ENCODE measurements at places on chromosomes 2 and 18.

DNA sequence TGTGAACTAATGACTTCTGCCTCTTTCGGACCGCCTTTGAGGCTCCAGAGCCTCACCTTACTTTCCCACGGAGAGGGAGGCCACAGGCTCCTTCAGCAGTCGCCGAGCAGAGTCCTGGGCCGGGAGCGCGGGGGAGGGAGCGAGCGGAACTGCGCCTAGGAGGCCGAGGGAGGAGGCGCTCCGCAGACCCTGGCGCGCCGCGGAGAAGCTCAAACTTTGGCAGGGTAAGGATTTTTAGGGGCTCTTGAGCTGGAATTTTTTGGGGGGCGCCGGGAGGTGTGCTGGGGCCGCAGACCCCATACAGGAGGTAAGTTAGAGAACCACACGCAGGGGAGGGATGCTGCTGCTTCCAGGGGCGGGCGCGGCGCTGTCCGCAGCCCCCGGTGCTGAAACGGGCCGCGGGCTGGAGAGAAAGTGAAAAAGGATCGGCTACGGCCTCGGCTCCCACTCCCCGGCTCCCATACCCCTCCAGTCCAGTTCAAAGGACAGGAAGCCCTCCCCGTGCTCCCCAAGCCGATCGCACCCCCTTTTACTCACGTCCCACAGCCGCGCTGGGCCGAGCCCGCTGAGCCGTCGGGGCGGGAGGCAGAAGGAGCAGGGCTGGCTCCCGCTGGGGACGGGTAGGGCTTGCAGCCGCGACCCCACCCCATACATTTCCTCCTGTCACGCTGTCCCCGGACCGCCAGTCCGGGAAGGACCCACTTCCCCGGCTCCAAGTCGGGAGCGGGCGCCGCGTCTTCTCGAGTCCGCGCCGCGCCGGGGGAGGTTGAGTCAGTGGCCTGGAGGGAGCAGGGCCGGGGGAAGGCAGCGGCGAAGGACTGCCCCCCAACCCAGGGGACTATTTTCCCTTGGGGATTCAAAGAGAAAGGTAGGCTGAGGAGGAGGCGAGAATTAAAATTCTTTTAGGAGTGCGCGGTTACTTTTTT, at the start of gene CNGA3:
CNGA3 (plus strand) TSS at position 146 of the 926 bp plus-strand sequence. CDS start 23,520 bp downstream, outside the sequence.
- no peak for ATAC-seq

DNA sequence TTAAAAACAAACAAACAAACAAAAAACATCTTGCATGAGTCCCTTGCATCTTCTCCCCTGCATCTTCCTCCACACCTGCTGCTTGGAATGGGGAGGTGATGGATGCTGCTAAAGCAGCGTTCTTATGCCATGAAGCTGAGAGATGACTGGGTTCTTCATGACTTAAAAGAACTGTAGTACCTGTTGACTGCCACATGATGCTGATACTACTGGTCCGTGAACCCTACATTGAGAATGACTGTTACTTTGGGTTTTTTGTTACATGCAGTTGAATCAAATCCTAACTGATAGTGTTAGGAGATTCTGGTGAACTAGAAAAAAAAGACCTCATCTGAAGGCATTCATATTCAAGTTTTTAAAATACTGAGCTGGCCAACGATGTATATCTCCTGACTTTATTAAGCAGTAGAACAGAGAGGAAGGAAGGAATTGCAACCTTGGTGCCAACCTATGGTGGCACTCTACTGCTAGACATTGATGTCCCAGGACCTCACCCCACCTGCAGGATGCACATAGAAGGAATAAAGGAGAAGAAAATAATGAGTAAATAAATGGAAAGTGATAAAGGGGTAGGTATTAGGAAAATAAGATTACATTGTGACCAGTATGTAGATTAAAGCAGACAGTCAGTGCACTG, 63.2 kb upstream of the SPAG16 start:
- no peak for ATAC-seq

GRCh38 chr2:7429733-7430132, 512.5 kb downstream of the RNF144A start:
- ATAC-seq = no peak

DNA sequence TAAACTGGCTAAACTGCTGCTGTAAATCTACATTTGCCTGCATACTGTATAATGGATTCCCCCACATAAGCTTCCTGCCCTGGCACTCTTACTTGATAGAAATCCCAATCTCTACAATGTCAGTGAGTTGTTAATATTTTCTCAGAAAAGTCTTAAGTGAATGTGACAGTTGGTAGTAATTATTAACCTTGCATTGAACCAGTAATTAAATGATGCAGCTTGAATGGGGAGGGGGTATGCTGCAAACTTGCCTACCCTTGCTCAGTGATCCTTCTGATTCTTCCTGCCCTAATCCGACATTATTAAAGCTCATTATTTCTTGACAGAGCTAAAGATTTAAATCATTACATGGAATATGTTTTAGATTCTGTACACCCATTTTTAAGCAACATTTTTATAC, 119.0 kb upstream of the CDH7 start:
- no peak for ATAC-seq

GRCh38 chr2:133652398-133652797, 84.1 kb upstream of the NCKAP5 start:
- no peak for ATAC-seq

- no peak for ATAC-seq
Observed at GRCh38 chr2:121066526-121066925, 218.5 kb downstream of the TFCP2L1 start.

- ATAC-seq = no peak
Observed at GRCh38 chr18:28399781-28400362, 222.9 kb upstream of the CDH2 start.

GRCh38 chr18:28365411-28365831, 188.5 kb upstream of the CDH2 start:
- ATAC-seq = no peak

DNA sequence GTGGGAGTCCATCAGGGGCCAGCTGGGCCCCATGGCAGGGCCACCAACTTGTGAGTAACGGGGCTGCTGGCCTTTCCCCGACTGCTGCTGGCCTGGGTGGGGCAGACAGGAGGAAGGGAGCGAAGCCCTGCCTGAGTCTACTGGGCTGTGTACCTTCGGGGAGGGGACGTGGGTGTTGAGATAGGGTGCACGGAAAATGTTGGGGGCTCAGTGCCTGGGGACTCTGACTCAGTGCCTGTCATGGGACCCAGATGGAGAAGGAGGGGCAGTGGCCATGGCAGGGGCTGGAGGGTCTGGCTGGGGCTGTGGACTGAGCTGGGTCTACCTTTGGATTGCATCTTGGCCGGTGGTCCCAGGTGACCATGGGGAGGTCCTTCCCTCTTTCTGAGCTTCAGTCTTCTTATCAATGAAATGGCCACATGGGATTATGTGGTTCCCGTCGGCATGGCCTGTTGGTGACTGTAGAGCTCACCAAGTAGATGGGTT, 4.0 kb downstream of the SLC4A3 start:
- ATAC-seq = no peak

DNA sequence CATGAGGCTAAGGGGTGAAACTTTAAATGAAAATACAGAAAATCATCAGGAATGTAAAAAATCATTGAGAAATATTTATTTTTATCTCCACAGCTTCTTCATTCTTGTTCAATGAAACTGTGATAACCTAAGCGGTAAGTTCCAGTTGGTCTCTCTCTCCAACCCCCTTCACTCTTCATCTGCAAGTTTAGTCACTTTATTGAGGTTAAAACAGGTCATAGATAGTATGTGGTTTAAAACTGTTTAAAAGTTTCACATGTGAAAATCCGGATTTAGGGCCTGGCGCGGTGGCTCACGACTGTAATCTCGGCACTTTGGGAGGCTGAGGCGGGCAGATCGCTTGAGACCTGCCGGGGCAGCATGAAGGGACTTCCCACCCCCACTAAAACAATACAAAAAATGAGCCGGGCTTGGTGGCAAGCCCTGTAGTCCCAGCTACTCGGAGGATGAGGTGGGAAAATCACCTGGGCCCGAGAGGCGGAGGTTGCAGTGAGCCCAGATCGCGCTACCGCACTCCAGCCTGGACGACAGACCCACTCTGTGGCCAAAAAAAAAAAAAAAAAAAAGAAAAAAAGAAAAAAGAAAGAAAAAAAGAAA, 1.6 kb upstream of the PHLPP1 start:
- ATAC-seq = no peak

DNA sequence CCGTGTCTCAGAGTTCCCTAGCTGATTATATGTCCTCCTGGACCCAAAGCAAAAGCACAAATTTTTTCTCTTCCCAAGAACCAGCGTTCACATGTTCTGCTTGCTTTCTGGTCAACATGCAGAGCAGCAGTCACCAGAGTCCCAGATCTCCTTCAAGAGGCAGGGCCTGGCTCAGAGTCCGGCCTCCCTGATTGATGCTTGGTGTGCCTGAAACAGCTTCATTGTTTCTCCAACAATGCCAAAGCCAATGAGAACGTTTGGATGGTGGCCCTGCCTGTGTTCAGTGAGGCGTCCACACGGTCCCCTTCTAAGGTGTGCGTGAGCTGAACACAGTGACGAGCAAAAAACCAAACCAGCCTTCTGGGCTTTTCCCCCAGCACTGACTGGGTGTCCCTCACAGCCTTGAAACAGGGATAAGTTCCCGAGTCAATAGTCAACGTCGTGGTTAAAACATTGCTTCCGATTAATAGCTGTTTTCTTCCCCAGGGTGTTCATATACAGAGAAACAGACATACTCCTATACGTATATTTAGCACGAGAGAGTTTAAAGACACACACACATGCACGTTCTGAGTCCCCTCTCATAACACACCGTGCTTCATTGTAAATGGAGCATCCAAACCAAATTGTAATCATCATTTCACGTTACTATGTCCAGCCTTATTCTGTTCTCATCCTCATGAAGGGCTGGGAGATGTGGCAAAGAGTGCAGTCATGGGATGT, 19.3 kb upstream of the POU3F3 start:
- no peak for ATAC-seq

DNA sequence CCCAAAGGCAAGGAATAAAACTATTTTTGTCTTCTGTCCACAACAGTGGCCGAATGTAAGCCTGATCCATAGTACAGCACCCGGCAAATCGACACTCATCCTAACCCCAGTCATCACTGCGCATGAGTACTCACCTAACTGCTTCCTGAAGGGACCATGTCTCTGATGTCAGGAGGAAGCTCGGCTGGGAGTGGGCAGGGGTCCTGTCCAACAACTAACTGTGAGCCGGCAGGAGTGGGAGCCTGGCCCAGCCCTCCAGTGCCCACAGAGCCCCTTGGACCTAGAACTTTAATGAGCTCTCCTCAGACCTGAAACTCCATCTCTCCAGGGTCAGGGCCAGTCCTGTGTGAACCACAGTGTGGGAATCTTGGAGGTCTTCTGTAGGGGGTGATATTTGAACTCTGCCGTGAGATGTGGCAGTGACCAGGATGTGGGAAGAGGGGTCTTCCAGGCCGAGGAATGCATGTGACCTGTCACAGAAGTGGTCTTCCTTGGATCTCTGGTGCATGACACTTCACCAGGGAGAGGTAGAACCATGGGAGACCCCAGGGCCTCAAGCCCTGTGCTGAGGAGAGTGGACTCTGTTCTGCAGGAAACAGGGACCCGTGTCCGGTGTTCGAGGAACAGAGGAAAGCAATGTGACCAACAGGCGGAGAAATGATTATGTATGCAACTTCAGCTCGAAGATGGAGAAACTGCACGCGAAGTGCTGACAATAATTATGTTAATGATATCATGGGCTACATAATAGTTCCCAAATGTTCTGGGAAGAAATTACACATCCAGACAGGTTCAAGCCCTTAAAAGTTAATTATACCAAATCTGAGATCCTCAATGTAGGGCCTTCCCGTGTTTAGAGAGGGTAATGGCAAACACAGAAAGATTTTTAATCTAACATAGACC, 240.1 kb upstream of the HDAC4 start:
- ATAC-seq = no peak

DNA sequence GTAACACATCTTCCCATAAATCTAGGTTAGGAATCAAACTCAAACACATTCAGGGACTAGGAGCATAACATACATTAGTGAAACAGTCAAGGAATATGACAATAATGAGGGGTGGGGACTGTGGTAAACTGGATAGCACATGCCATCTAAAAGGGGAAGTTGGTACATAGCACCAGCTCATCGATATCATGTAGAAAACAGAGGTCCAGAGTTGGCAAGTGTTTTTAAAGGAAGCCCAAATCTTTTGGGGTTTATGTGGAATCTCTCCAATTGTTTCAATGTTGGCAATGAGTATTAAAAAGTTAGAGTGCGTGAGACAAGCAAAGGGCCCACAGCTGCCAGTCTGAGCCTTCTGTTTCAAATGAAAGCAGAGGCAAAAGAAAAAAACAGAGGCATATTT, 24.4 kb downstream of the KLF7 start:
- ATAC-seq = no peak

DNA sequence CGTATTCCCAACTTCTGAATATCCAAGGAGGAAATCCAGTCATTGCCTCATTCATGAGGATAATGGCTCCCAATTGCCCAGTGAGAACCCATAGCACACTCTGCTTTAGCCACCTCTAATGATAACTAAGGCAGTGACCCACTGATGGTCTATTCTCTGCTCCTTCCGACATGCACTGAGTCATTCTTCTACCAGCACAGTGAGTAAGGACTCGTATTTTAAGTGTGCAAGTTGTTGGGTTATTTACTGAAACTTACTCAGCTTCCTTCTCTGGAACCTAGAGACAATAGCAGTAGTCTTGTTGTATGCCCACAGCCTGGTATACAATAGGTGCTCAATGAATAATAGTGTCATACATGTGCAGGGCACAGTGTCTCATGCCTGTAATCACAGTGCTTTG, 81.1 kb upstream of the ZNF397 start:
- peak; percentile 90 for ATAC-seq

DNA sequence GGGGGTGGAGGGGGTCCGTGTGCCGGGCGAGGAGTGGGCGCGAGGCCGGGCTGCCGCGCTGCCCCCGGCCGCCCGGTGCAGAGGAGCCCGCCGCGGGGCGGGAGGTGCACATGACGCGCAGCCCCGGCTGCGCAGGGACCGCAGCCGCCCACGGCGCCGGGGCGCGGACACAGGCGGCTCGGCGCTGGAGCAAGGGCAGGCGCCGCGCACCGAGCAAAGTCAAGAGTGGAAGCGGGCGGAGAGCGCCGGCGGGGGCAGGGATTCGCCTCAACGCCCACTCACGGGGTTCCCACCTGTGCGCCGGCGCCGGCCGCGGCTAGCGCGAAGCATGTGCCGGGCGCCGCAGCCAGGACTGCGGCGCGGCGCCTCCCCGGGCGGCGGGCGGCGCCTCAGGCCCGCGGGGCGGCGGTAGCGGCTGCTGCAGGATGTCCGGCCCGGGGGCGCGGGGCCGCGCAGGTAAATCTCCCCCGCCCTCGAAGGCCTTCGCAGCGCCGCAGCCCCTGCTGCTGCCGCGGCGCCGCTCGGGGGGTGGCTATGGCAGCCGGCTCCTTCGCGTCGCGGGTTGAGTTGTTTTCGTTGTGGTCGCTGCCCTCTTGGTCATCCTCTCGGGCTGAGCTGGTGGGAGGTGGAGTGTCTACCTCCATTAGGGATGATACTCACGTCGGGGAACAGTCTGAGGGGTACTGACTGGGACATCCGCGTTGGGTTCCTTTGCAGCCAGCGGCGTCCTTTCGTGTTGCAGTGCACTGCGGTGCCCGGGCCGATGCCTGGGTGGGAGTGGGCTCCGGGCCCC, 216.3 kb upstream of the DTNA start:
- peak; percentile 35 for ATAC-seq

- no peak for ATAC-seq
Observed at GRCh38 chr2:205193125-205193835, 489.0 kb upstream of the NRP2 start.
